Activated CD4-positive, CD25-positive, alpha-beta regulatory T cell treated with anti-CD3 and anti-CD28 coated beads, Interleukin-2, amount 50 U/mL, for 24 hours (primary cell): ENCODE measurements at places on chromosomes 3 and 15.
A peak's percentile ranks its signal among the peaks of the same experiment; 100 is the strongest.

DNA sequence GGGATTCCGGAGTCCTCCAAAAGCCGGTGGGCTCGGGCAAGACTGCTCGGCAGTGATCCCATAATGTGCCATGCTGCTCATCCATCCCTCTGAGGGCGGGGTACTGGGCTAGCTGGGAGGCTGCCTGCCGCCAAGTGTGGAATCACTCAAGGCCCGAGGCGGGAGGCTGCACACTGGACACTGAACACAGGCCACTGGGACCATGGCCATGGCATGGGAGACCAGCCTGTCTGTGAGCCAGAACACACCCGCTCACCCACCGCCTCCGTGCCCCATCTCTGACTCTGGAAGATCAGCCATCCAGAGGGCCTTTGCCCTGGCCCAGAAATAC, 1.4 kb downstream of the C3orf22 start:
- ATAC-seq: no peak

GRCh38 chr15:39235084-39235795, 345.6 kb upstream of the THBS1 start:
- ATAC-seq: no peak

DNA sequence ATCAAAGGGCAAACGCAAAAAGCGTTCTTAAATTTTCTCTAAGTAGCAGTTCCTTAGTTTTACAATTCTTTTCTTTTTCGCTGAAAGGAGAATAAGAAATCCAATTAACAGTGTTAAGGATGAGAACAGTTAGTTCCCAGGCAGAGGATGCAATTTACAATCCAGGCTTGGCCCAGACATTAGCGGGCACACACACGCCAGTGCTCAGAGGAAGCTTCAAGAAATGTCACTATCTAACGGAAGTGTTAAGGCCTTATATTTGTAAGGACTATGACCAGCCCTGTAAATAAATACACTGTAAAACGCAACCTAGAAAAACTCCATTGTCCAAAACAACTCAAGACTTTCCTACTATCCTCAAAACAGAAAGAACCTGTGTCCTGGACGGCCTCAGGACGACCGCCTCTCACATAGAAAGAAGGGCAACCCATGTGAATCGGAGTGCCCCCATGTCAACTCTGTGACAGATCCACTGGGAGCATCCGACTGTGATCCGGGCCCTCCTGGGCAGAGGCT, 1.3 kb downstream of the ACAP2 start:
- no peak for ATAC-seq

DNA sequence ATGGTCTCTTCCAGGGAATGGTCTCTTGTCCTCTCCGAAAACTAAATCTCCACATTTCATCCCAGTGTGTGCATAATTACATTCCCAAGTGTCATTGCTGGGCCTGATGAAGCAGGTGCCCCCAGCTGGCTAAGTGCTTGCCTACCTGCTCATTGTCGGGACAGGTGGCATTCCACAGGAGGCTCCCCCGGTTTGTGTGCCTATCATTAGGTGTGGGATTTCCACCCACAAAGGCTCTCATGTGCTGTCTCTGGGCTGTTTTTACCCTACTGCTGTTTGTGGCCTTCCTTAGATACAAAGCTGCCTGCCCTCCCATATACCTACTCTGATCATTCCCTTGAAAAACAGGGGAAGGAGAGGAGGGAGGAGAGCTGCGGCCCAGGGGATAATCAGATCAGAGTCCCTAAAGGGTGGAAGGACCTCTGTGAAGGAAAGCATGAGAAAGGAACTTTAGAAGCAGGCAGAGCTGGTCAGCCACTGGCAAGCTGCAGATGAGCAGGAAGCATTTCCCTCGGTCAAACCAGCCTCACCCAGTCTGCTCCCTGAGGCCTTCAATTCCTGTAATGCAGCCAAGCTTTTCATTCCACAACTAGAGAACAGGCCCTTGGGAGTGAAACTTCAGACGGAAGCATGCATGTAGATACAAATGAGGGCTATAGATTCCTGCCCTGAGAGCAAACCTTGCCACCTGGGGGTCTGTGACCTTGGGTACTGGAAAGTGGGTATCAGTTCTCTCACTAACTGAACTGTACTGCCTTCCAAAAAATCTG, 60.7 kb upstream of the HEG1 start:
- ATAC-seq: no peak

DNA sequence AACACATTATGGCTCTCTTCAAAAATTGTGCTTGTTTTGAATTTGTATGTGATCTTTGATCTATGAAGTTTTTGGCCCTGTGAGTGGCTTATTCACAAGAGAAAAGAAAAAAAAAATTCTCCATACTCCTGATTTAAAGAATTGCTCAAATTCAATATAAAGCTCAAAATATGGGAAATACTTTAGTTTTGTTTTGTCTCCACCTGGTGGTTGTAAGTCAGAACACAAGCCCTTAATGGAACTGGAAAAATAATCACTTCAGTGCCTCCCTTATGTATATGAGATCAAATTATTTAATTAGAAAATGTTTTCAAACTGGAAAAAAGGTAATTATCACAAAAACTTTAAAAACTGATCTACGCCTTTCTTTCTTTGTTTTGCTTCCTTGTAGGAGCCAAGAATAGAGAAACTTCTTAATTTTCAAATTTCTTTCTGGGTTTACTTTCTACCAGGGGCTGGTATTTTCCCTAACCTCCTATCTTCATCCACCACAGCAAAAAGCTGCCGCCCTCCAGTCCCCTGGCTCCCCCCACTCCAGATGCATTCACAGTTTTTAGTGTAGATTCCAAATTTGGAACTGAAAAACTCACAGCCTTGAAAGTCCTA, 50.6 kb downstream of the SERP1 start:
- no peak for ATAC-seq

GRCh38 chr15:80660119-80660518, 35.0 kb upstream of the ABHD17C start:
- ATAC-seq: no peak

GRCh38 chr15:101623367-101624304, 28.5 kb downstream of the TM2D3 start:
- ATAC-seq: no peak

DNA sequence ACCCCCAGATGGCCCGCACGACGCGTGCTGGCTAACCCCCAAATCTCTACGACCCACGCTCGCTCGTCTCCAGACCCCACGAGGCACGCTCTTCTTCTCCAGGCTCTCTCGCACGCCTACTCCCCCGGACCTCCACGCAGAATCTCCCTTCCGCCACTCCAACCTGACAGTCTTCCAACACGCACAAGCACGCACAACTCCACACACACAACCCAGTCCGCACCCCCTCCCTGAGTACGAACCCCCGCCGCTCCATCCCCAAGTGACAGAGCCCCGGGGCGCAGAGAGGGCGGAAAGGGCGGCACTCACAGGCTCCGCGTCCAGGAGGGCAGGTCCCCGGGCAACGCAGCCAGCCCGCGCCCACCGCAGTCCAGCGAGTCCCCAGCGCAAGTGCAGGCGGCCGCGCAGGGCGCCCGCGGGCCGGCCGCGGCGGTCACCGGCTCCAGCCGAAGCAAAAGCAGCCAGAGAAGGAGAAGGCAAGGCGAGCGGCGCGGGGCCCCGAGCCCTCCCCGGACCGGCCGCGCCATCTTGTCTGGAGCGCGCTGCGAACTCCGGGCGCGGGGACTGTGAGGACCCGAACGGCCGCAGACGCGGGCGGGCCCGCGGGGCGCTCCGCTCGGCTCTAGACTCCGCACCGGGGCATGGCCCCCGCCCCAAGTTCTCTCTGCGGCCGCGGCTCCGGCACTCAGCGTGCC, 794 bp downstream of the LRIG1 start:
- ATAC-seq: no peak

DNA sequence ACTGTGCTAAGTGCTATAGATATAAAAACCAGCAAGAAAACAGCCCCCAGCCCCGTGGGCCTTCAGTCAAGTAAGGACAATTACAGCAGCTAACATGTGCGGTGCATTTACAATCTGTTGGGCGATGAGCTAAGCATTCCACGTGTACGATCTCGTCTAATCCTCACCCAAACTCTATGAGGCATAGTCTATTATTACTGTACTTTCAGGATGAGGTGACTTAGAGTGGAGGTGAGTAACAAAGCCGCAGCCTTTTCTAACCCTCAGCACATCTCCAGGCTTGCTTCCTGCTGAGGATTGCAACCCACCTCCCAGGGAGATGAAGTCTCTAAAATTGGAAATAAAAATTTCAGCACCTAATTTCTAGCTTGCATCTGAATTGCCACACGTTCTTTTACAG, 53.2 kb upstream of the MCF2L2 start:
- peak; percentile 72 for ATAC-seq

DNA sequence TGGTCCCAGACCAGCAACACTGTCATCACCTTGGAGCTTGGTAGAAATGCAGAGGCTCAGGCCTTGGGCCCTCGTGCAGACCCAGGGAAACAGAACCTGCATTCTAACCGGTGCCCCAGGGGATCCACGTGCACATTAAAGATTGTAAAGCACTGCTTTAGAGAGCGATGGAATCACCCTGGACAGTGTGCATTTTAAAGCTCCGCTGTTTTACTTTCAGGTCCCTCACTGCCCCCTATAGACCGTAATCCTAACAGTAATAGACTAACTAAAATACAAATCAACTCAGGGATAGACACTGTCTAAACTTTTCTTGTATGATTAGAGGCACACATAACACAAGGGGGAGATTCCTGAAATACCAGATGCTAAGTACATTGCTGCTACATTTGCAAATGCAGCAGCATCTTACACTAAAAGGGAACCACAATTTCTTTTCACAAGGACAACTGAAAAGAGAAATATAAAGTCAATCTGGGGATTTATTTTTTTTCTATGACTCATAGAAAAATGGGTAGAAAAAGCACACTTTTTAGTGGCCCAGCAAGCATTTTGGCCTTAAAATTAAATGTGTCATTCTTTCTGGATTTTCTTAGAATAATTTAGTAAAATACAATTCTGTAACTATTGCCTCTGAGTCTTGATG, 10.5 kb upstream of the SH3GL3 start:
- ATAC-seq: no peak

DNA sequence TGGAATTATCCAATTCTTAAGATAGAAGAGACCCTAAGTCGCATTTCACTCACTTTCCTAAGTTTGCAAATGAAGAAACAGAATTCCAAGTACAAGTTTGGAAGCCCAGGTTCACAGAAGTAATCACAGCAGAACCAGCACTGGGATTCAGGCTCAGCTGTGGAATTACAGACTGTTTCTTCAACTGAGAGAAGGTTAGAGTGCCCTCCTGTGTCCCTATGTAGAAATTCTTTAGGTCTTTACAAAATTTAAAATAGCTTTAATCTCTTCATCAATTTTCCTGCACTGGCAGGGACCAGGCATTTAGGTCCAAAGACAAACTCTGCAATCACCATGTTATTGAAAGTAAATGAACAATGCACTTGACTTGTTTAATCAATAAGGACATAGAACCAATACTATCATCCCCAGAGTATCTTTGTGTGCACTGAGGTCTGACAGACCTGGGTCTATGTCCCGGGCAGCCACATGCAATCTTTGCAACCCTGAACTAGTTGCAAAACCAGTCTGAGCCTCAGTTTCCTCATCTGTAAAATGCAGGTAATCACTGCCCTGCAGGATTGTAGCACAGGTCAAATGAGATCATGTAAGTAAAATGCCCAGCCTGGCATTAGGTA, 96.3 kb upstream of the ZBED2 start:
- ATAC-seq: no peak

GRCh38 chr15:40006003-40006402, 33.0 kb downstream of the SRP14 start:
- no peak for ATAC-seq

DNA sequence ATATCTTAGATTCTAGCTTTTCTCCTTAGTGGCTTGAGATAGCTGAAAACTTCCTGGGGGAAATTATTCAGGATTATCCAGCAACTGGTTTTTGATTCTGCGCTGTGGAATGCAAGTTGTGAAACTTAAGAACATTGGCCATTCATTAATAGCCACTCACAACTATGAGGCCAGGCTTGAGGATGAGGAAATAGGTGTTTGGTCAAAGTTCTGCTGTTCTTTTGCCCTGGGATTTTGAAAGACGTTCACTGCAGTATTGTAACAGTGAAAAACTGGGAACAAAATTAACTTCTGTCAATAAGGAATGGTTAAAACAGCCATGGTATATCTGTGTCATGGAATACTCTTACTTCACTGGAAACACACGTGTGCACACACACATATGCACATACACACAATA, 44.1 kb downstream of the CTXND1 start:
- no peak for ATAC-seq

GRCh38 chr3:38647217-38647970, 2.1 kb downstream of the SCN5A start:
- ATAC-seq: no peak

GRCh38 chr15:60563539-60564404, 84.8 kb upstream of the ICE2 start:
- ATAC-seq: peak; percentile 6

DNA sequence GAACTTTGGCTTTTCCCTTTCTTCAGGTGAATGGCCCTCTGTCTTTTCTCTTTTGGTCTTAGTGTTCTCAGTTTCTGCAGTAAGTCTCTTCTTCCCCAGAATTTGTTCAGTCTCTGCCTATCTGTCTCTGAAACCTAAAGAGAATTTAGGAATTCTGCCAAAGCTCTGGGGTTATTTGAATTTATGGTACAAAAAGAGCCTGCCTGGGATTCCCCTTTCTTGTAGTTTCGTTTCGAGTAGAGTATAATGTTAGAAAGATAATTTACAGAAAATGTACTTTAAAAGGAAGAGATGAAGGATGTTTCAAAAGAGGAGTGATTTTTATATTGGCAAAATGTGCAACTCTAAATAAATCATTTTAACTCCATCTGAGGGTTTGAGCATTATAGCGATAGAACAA, 247.4 kb upstream of the SATB1 start:
- no peak for ATAC-seq

GRCh38 chr3:65146179-65146578, 458.4 kb upstream of the ADAMTS9 start:
- no peak for ATAC-seq

- ATAC-seq: peak; percentile 65
Observed at GRCh38 chr3:50304601-50305000, 1.2 kb upstream of the HYAL1 start.

GRCh38 chr3:71389911-71390573, 193.5 kb downstream of the FOXP1 start:
- ATAC-seq: no peak

DNA sequence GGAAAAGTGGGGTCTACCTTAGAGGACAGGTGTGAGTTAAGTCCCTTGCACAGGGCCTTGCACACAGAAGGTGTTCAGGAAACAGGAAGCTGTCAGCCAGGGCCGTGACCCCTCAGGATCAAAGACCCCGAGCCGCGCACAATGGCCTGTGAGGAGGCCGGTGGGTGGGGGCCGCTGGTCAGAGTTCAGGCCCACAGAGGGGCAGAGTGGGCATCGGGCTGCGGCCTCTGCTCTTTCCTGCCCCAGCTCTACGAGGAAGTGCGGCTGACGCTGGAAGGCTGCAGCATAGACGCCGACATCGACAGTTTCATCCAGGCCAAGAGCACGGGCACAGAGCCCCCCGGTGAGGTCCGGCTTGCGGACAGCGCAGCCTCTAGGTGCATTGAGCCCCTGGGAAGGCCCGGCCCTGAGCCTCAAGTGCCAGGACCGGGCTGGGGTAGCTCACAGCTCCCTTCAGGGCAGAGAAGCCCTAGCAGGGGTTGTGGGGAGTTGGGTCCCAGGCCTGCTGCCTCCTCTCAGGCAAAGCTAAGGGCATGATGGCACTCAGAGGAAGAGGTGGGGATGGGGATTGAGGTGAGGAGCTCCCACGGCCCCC, 37.2 kb downstream of the PSTPIP1 start:
- ATAC-seq: no peak
